Stimulated activated CD8-positive, alpha-beta memory T cell treated with anti-CD3 and anti-CD28 coated beads, Interleukin-7, amount 100 ng/mL, for 48 hours (primary cell): ENCODE measurements at places on chromosomes 11 and 22.

DNA sequence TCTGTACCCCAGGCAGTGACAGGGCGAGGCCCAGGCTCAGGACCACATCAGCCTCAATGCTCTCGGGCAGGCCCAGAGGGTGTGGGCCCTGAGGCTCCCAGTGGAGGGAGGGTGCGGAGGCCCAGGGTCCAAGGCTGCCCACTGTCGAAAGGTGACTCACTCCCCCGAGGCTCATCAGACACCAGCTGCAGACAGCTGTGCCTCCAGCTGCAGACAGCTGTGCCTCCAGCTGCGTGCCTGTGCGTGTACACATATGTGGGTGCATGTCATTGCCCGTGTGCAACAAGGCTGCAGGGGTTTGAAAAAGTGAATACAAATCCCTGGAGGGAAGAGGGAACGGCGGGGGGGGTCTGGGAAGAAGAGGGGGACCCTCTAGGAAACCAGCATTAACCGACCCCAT, 134.3 kb downstream of the BRD1 start:
- no peak for DNase-seq

DNA sequence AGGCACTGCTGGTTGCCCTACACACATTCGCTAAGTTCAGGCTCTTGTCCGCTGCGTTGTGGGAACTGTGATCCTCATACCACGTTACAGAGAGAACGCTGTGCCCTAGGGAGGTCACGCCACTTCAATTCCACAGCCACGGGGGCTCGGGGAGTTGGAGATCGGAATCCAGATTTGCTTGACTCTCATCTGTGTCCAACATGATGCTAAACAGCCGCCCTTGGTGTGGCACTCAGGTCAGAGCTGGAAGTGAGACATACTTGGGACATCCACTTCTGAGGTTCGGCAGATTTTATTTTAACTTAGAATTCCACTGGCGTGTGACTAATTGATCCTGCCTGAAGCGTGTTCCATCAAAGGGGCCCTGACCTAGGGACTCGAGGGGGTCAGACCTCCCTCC, 41.7 kb downstream of the RIBC2 start:
- no peak for DNase-seq

DNA sequence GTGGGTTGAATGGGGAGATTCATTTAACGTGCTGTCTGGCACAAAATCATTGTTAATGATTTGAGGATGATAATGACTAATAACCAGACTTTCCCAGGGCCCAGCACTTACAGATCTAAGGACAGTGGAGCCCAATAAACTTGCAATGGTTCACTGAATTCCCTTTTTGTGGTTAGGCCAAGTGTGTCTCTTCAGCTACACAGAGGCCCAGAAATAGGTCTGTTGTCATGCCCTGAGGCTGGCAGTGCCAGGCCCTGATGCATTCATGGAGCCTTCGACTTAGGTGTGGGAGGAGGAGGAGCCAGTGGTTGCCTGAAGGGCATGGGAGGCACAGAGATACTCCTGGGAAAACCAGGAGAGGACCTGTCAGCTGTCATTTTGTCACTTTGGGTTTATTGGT, 56.1 kb downstream of the KIAA1671 start:
- DNase-seq, result no peak

DNA sequence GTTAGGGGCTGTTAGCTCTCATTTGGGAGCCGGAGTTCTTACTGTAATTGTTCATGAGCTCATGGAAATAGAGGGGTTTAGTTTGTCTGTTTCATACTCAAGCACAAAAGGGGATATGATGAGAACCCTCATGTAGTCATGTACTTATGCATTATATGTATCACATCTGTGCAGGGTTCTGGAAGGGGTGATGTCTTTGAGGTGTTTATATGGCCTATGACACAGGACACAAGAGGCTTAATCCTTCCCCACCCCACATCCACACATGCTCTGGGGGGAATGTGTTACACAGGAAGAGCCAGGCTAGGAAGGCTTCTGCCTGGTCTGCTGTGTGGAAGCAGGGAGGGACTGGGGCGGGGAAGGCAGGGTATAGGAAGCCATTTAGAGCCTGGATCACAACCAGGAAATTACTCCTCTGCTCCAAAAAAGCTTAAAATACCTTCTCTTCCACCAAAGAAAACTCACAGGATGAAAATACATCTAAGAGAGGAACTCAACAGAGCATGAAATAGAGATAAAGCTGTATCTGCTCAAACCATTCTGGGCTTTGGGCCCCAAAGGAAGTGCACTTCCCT, 316.1 kb downstream of the TMEM135 start:
- no peak for DNase-seq

- DNase-seq, result no peak
Observed at GRCh38 chr11:8250981-8251615, 12.6 kb downstream of the LMO1 start.

- DNase-seq, result no peak
Observed at GRCh38 chr11:28822576-28822975, 714.4 kb downstream of the METTL15 start.

DNA sequence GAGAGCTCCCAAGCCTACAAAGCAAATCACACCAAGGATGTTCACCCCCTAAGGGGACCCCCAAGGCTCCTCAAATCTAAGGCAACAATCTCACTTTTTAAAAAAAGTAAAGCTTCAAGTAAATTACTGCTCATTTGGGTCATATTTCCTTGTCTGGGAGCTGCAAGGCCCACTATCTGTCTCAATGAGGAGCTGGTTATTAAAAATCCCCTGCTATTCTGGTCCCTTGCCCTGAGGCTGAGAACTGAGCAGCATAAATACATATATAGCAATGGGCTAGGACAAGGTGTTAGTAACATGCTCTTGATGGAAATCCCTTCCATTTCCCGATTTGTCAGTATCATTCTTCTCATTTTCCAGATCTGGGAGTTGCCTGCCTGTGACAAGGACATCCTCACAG, 119.2 kb downstream of the ETS1 start:
- DNase-seq, result no peak

DNA sequence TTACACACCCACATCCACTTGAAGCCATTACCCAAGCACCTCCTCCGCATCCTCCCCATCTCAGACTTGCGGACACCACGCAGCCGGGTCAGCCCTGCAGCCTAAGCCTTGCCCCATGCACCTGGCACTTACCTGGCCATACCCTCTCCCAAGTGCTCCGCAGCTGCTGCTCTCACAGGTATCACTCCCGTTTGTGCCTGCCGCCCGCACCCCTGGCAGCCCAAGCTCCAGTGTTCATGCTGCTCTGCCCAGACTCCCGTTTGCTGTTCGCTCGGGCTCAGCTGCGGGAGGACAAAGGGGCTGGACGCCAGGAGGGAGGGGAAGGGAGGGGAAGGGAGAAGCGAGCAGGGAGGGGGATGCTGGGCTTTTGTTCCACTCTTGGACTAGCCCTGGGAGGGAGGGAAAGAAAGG, at the start of gene KLHL35:
TSS of gene KLHL35 (minus strand) at position 293 of the 411 bp plus-strand sequence. CDS start 2,574 bp downstream, outside the sequence.
- DNase-seq, result no peak

DNA sequence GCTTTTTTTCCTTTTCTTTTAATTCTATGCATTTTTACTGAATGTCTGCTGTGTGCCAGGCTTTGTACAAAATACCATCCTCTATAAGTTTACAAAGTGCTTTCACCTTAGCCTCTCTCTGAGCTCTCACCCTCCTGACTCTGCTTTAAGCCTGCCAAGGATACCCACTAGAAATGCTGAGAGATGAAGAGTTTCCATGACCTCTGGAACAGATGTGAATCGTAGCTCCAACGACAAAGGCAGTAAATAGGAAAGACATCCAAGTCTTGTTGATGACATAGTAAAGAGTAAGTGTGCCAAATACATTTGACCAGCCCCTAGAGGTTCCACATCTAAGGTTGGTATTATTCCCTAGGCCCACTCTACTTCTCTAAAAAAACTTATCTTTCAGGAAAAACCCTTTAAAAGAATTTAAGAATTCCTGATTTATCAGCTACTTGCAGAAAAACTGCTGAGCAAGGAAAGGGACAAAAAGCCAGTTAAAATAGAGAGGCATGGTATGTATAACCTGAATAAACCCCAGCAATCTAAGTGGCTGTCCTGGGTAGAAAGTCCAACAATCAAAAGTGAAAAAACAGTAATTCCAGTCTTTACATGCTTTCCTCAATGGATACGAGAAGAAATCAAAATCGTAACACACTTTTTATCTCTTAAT, 45.4 kb downstream of the GAB2 start:
- no peak for DNase-seq

DNA sequence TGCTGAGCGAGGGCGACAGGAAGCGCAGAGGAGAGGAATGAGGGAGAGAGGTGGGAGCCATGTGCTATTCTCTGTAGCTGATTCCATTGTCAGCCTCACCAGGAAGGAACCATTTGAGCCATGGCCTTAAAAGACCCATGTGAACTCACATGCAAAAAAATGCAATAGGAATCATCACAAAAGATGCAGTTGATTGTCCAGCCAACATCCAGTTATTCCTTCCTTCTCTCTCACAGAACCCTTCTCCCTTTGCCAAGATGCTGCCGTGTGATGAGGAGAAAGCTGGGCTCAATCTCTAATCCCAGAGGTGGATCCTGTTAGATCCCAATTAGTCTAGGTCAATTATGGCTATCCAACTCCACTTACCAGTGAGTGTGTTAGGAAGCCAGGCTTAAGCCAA, 58.2 kb upstream of the RRAS2 start:
- DNase-seq, result no peak

GRCh38 chr22:37824674-37825641, 1.8 kb downstream of the GALR3 start:
- DNase-seq, result no peak

GRCh38 chr11:101618709-101619108, 34.9 kb upstream of the TRPC6 start:
- DNase-seq, result no peak

DNA sequence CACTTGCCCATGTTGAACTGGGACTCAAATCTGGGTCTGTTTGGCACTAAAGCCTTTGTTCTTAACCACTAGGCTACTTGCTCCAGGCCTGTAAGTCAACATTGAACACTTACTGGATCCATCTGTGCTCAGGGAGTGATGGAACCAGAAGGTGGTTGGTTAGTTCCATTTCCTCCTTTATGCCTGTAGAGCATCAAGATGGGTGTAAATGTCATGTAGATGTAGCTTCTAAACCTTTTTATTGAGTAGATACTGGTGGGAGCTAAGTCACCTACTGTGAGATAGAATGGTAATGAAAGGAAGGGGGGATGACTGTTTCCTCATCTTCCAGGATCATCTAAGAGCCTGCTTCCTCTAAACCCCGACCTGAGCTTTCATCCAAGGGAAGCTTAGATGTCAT, 38.6 kb upstream of the ALKBH3 start:
- DNase-seq, result no peak

DNA sequence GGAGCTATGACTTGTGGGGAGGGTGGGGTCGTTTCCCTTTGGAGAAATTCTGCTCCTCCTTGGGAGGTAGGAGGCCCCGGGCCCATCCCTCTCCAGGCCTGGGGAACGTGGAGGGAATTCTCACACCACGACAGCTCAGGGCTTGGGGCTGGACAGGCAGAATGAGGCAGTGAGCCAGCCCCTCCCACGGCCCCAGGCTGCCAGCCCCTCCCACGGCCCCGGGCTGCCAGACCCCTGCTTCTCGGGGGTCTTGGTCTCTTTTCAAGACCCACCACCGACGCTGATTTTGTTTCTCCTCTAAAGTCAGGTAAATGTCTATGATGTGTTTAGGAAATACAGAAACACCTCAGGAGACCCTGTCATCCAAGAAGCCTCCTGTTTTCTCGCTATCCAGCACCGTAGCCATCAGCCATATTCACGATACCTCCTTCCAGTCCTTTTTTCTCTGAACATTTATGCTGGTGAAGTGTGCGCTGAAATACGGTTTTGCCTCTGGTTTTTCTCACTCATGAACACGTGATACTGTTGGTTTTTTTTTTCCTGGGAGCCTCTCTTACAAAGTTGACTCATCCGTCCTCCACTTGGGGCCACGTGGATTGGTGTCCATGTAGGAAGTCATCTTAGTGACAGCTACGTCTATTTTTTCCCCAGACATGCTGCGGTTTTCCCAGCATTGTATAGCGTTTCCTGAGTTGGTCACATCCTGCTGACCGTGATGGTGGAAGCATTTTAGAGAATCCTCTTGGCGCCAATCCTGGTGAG, 1219.6 kb downstream of the BRD1 start:
- DNase-seq, result no peak

GRCh38 chr22:30178181-30179126, 68.1 kb downstream of the LIF start:
- DNase-seq, result no peak

DNA sequence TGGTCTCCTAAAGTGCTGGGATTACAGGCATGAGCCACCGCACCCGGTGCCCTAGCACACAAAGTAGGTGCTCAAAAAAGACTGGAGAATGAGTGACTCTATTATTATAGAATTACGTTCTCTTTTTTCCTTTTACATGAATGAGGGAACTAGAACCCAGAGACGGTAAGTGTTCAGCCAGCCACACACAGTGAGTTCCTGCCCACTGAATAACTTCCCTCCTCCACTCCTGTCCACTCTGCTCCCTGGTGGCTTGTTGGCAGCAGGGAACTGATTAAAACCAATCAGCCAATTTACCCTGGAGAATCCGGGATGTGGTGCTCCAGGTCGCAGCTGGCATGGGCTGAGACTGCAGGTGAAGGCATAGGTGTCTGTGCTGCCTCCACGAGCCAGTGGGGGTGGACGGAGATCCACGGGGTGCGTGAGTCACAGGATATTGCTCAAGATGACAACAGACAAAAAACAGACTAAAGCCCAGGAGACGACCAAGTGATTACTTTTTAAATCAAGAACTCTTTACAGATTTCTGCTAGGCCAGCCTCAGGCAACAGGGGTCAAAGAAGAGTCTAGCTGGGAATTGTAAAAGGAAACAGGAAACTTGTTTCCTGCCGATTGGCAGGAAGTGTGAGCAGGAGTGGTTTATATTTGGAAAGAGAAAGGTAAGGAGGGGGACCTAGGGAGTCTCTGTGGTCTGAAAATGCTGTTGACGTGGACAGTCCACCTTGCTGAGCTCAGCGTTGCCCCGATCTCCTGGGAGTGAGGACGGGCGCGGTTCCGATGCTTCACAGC, 95.2 kb upstream of the TP53I11 start:
- DNase-seq, result no peak

- no peak for DNase-seq
Observed at GRCh38 chr11:121886996-121887395, 229.0 kb downstream of the BLID start.

- no peak for DNase-seq
Observed at GRCh38 chr11:91305402-91305801, 919.2 kb upstream of the FAT3 start.
